ENCODE measurements at places on chromosomes 1 and 21.

DNA sequence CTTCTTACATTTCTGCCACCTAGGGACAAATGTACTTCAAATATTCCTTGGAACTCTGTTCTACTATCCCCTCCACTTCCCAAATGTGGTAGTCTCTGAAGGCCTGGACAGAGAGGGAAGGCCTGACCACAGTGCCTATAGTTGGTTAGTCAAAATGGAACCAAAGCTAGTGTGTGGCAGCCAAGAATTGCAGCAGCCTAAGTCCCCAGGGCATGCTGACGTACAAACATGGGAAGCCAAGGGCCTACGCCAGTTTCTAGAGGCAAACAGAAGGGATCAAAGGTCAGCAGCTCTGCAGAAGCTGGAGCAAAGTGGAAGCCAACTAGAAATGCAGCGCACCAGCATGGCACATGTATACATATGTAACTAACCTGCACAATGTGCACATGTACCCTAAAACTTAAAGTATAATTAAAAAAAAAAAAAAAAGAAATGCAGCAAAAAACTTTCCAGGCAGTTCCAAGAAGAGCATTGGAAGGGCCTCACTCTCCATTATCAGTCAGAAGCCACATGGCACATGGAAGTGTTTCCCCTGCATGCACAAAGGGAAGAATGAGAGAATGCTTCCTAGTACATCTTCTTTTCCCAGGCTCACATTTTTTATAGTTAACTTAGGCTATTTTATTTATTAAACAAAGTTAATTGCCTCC lies 39.4 kb upstream of the GADD45A start:
- DNase-seq = no peak

DNA sequence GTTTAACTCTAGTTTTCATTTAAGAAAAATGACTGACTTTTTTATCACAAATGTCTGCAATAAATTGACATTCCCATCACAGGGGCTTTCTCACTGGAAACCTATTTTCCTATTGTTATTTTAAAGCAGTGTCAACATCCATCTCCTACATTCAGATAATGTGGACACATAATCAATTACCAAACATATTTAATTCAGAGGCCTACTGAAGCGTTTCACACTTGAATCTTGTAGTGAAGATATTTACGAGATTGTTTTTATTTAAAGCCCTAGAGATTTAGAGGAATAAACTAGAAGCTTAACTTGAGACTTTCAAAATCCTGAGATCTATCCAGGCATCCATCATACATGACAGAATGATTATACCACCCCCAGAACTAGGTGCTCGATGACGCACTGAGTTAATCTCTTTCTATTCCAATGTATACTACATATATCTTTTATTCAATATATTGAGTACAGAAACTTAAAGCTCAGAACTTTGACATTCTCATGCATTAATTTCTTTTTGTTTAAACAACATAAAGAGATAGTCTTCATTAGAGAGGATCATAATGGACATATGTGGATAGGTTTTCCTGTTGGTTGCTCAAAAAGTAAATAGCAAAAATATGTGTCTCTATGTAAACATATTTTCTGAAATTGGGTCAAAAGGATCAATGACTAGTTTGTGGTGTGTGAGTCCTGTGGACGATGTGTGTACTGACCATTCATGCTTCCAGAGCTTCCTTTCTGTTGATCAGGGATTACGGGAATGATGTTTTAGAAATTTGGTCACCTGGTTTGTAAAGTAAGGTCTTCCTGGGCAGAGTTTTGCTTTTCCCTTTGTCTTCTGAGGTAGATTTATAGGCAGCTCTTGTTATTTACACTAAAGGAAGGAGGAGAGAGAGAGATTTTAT lies 171.5 kb upstream of the HMCN1 start:
- no peak for DNase-seq

DNA sequence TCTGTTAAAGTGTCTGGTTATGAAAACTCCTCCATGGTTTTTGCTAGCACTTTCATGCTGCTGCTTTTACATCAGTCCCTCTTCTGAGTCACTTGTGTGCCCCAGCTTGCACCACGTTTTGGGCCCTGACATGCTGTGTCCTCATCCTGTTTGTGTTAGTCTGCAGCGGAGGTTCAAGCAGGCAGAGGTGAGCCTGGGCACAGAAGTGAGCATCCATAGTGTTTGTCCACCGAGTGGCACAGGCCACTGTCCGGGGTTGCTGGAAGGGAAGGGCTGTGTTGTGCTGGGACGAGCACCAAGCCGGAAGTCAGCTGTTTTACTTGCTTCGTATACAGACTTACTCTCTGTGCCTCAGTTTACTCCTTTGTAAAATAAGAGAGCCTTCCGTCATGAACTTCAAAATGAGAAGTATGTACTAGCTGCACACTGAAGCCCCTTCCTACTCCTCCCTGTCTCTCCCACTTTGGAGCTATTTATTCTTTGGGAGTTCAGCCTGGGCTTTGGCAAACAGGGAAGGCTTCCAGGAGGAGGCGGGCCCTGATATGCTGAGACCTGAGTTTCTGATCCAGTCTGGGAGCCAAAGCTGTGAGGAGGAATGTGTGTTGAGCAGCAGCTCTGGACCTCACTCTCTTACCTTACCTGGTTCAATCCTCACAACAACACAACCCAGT lies 10.7 kb upstream of the LAPTM5 start:
- no peak for DNase-seq

GRCh38 chr1:245079021-245079609 lies 75.7 kb upstream of the KIF26B start:
- no peak for DNase-seq

- DNase-seq = no peak
Measured at GRCh38 chr1:235069176-235069575, 59.5 kb downstream of the TOMM20 start.

DNA sequence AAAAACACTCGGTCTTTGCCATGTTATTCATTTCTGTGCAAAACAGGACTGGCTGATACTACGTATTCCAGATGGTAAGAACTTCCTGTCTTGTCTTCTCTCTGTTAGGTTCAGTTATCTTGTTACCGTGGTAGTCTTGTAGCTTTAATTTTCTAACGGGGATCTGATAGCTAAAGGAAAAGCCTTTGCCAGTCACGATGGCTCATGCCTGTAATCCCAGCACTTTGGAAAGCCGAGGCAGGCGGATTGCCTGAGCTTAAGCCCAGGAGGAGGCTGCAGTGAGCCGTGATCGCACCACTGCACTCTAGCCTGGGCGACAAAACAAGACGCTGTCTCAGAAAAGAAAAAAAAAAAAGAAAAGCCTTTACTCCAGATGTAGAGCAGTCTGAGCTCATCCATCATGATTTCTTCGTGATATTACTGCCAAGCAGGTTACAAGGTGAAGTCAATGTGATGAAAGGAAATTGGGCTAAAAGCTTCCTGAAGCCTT lies 11.1 kb upstream of the MSTO1 start:
- DNase-seq = no peak

DNA sequence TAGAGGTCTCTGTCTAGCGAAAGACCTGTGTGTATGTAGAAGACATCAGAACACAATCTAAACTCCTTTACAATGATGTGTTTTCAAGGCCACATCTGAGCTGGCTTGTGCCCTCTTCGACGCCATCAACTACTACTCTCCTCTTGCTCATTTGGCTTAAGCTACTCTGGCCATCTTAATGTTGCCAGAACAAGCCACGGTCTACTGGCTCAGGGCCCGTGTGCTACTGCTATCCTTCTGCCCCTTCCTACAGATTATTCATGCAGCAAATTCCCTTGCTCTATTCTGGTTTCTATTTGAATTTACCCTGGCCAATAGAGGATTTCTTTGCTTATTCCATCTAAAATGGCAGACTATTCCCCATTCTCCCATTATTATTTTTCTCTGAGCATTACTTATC lies 121.7 kb downstream of the ZZZ3 start:
- DNase-seq = no peak

DNA sequence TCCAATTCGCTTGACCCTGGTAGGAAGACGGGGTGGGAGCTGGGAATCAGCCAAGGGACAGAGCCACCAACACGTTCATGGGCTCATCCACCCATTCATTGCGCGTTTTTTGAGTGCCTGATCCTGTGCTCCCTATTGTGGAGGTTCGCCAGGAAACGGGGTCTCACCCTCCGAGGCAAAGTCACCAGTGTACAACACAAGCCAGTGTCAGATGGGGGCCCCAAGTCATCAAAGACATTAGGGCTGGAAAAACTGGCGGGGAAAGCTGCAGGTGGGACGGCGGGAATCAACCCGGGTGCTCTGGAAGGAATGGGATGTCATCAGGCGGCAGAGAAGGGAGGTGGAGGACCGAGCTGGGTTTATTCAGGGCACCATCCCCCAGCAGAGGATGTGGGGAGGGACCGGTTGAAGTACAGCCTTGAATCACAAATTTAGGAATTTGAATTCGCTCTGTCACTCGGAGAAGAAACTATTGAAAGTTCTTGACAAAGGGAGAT lies 667 bp upstream of the NID1 start:
- DNase-seq = no peak

- DNase-seq = no peak
Measured at GRCh38 chr1:233707153-233707879, 93.4 kb downstream of the KCNK1 start.

GRCh38 chr1:226960944-226961765 lies 21.1 kb downstream of the COQ8A start:
- no peak for DNase-seq

GRCh38 chr1:6423321-6423999 lies 1.1 kb upstream of the ESPN start:
- DNase-seq = peak; percentile 83

- no peak for DNase-seq
Measured at GRCh38 chr1:113770031-113770430, 10.7 kb upstream of the PHTF1 start.

DNA sequence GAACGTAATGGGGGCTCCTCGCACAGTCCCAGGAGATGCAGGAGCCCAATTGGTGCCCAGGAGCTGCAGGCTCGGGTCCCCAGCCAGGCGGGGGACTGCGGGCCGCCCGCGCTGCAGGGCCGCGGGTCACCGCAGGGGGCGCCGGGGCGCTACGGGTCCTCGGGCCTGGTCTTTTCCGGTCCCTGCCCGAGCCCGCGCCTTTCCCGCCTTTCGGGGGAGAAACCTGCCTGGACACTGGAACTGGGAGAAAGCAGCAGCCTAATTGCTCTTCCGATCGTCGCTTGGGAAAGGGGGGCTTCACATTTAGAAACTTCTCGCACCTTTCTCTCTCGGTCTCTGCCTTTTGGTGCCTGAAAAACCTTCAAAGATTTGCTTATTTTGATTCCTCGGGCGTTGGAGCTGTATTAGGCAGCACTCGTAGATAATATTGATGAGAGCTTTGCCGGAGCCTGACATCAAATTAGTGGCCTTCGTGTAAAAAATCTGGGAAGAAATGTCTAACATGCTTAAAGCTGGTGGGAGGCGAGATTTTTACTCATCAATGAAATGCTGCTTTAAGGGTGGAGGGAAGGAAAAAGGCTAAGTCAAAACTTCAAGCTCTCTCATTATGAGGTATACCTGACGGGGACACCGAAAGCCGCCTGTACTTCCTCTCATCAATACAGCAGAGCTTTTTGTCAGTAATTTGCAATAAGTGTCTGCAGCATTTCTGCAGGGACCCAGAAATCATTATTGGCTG lies 12.6 kb upstream of the BARHL2 start:
- no peak for DNase-seq

DNA sequence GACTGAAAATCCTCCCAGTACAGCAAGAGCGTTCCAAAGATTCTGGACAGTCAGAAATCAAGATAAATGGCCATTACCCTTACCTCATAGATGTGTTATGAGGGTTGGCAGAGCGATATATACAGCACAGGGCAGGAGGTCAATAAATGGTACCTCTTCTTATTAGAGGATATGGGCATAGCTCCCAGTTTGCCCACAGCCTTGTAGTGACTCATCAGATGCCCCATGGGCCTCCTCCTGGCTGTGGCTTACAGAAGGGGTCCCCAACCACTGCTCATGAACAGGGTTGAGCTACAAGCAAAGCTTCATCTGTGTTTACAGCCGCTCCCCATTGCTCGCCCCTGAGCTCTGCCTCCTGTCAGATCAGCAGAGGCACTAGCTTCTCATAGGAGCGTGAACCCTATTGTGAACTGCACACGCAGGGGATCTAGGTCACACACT lies 7.3 kb upstream of the IFNGR2 start:
- DNase-seq = no peak

DNA sequence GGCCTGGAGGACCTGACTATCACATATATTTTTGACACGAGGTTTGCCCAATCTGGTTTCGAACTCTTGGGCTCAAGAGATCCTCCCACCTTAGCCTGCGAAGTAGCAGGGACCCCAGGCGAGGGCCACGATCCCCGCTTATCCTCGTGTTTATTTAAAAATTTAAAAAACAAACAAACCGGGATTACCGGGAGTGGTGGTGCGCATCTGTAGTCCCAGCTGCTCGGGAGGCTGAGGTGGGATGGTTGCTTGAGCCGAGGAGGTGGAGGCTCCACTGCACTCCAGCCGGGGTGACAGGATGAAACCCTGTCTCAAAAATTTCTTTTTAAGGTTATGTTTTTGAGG lies 452 bp upstream of the EXOSC10 start:
- no peak for DNase-seq

DNA sequence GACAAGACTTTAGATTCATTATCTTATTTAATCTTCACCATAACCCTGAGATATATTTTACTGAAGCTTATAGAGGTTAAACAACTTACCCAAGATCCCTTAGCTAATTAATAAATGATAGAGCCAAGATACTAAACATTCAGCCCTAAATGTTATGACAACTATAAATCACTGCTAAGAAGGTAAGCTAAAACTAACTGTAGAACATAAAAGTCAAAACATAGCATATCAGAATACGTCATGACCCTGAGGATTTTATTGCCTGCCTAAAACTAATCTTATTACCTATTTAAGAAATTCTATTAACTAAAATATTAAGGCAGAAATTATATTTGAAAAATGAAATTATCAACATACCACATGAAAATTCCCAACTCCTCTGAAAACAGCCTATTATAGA lies 22.6 kb downstream of the EVI5 start:
- DNase-seq = no peak

DNA sequence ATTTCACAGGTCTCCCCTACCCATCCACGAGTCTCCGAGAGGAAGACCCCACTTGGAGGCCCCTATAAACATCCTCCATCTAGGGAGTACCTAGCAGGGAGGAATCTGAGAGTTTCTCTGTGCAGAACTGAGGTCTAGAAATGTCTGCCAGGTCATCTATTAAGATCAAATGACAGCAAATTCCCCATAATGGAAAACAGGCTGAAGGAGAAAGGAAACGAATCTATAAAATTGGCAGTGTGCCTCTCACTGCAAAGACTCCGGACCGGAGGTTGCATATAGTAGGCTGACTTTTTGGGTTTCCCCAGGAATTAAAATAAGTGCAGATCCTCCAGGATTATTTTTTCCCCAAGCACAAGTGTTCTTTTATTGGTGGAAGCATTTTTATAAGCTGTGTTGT lies 57.7 kb downstream of the NMNAT2 start:
- DNase-seq = no peak

DNA sequence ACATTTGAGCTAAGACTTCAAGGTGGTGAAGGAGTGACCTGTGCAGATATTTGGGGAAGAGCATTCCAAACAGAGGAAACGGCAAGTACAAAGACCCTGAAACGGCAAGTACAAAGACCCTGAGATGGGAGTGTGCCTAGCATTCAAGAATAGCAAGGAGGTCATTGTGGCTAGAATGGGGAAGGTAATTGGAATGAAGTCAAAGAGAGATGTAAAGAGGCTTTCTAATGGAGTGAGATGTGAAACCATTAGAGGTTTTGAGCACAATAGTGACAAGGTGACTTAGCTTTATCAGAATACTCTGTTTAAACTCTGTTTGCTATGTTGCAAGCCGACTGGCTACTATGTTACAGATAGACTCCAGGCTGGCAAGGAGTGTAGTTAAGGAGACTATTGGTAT lies 4.4 kb downstream of the CDC7 start:
- DNase-seq = no peak

GRCh38 chr1:40094466-40095110 lies 2.5 kb downstream of the PPT1 start:
- DNase-seq = no peak

GRCh38 chr1:111604931-111605330 lies 14.7 kb upstream of the RAP1A start:
- no peak for DNase-seq

All from GM10248 (cell line).